ENCODE measurements at places on chromosomes 1 and 21.

DNA sequence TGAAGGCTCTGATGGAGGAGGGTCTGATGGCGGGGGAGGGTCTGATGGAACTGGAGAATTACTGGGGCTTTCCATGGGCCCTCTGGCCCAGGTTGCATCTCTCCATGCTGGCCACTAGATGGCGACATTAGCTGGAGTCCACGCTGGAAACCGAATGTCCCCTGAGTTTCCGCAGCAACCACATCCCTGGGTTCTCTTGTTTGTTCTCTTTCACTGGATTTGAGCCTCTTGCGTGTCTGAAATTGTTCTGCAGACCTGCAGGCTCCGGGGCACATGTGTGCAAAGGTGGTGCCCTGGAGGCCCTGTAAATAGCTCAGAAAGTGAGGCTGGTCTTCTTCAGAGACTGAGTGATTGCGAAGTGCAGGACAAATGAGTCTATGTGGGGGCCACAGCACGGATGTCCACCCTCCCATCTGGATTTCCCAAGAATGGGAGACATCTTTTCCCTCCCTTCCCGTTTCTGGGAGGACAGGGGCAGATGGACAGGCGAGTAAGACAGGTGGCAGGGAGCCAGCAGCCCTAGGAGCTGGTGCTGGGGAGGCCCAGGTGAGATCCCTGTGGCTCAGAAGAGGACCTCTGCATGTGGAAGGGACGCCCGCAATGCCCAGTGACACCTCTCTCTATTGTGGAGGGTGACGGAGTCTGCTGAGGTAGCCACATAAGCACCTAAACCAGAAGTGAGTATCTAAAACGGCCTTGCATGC is 73.2 kb upstream of the ABCG1 start:
- peak; percentile 78 for DNase-seq

DNA sequence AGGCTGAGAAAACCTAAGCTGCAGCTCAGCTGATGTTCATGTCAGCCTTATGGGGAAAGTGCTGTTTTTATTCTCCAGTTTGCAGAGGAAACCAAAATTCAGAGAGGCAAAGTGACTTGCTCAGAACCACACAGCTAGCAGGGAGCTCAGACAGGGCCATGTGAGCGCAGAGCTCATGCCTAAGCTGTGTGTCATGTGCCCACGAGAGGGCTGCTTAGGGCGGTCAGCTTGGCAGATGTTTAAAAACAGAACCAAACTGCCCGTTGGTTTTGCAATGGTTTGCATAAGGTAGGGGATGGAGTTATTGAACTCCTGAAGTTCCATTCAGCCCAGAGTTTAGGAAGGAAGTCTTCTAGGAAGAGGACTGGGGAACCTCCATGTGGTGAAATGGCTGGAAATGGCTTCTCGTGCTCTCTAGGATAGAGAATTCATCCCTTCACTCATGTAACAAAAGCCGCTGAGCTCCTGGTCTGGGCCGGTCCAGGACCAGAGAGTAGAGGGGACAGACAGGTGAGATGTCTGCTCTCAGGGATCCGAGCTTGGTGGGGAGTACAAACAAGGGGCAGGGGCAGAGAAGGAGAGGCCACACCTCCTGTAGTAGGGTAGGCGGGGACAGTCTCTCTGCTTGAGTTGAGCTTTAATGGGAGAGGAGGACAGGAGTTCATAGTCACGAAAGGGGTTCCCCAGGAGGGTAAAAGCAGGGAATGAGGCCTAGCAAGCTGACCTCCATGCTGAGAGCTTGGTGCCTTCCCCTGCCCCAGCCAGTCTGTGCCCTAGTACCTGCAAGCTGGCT is 46.9 kb downstream of the ARHGEF10L start:
- no peak for DNase-seq

GRCh38 chr1:18687273-18687672 is 56.6 kb downstream of the PAX7 start:
- no peak for DNase-seq

- no peak for DNase-seq
These were observed 904 bp downstream of the GJB3 start for GRCh38 chr1:34781844-34782391.

DNA sequence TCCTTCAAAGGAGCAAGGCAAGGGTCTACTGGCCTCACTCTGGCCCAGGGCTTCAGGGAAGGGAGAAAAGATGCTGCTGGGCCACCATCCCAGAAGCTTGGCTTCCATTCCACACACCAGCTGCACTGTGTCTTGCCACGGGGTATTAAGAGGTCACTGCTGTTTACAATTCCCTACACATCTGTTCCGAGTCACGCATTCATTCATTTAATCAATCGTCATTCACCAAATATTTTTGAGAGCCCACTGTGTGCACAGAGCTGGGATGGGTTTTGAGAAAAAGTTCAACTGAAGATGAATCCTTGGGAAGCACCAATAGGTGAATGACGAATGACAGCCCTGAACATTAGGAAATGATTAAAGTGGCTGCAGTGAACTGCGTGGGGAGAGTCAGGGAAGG is 101.7 kb downstream of the NAV1 start:
- DNase-seq: no peak

- DNase-seq: peak; percentile 77
These were observed 21.7 kb downstream of the TMEM53 start for GRCh38 chr1:44652445-44653106.

GRCh38 chr1:30965924-30966599 is 57.5 kb upstream of the SDC3 start:
- no peak for DNase-seq

DNA sequence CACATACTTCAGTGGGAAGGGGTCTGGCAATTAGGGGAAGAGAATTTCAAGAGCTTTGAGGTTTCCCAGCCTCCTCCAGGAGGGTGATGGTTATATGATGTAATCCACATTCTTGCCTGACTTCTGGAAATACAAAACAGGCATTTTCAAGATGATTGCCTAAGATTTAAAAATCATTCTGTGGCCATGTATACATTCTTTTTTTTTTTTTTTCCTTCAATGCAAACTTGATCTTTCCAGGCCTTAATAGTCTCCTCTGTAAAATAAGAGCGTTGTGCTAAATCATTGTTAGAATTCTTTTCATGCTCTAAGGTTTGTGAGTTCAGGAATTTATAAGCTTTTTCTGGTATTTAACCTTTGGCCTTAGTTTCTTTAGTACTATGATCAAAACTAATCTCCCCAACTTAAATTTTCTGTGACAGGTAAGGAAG is 192.3 kb upstream of the HMCN1 start:
- DNase-seq: no peak

DNA sequence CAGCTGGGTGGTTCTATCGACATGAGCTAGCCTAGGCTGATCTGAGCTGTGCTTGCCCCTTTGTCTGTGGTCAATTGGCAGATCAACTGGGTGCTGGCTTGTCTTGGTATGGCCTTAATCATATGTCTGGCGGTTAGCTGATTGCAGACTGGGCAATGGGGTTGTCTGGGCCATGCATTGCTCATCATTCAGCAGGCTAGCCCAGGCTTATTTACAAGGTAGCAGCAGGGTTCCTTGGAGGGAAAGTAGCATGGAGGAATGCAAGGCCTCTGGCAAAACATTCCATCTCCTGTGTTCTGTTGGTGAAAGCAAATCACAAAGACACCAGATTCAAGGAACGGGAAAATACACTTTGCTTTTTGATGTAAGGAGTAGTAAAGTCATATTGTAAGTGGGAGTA is 84.0 kb upstream of the IVNS1ABP start:
- DNase-seq: no peak

GRCh38 chr1:40712405-40712944 is 21.0 kb downstream of the NFYC start:
- DNase-seq: no peak

DNA sequence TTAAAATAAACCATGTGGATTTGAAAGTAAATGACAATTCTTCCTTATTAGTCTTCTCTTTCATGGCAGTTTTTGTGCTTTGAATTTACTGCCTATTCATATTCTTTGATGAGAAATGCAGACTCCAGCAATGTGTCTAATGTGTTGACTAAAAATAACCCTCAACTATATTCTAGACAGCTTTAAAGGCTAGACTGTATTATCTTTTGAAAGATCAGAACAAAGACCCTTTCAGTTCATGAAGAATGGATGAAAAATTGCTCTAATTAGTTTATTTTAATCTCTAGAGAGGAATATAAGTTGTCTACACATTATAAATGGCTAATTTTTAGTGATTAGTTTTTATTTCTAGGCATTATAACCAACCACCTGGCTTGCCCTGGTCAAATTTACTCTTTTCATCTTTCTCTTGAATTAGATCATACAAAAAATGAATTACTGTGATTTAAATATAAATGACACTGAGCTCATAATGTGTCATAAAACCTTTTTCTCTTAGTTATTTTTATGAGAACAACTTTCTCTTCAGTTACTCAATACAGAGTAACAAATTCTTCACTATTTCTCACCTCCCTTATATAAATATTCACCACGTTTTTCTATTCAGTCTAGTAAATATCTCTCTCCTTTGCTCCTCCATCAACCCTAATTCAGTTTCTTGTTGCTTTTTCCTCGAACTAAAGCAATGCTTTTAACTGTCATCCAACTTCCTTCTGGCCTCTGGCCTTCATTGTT is 428.5 kb upstream of the TMPRSS15 start:
- no peak for DNase-seq

GRCh38 chr1:33957854-33958253 is 94.0 kb downstream of the HMGB4 start:
- DNase-seq: no peak

GRCh38 chr21:29077651-29078090 is 4.2 kb upstream of the CCT8 start:
- DNase-seq: peak; percentile 39

- DNase-seq: no peak
These were observed 16.9 kb downstream of the PLA2G4A start for GRCh38 chr1:186845576-186846210.

- DNase-seq: no peak
These were observed 54.8 kb downstream of the CLSTN1 start for GRCh38 chr1:9768983-9769382.

- no peak for DNase-seq
These were observed 62.5 kb downstream of the ASH1L start for GRCh38 chr1:155499953-155500639.

- DNase-seq: no peak
These were observed 96.6 kb downstream of the FOXD2 start for GRCh38 chr1:47534436-47534835.

GRCh38 chr1:29172415-29172939 is 9.2 kb downstream of the SRSF4 start:
- no peak for DNase-seq

GRCh38 chr1:229694053-229694693 is 68.1 kb downstream of the URB2 start:
- DNase-seq: no peak

DNA sequence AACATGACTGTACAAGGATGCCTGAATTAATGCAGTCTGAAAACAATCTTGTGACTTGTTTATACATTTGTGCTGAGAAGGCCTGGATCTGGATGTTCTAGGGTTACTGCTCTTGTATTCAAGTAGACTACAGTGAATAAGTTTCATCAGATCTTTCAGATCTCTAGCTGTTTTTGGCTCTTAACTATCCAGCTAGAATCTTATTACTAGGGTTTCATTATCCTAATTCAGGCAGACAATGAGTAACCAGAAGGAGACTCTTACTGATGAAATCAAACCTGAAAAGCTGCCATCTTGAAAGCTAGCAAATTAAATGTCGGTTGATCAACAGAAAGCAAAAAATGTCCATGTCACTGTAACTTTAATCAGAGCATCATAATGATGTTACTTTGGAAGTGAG is 112.5 kb upstream of the KCNK2 start:
- DNase-seq: no peak

DNA sequence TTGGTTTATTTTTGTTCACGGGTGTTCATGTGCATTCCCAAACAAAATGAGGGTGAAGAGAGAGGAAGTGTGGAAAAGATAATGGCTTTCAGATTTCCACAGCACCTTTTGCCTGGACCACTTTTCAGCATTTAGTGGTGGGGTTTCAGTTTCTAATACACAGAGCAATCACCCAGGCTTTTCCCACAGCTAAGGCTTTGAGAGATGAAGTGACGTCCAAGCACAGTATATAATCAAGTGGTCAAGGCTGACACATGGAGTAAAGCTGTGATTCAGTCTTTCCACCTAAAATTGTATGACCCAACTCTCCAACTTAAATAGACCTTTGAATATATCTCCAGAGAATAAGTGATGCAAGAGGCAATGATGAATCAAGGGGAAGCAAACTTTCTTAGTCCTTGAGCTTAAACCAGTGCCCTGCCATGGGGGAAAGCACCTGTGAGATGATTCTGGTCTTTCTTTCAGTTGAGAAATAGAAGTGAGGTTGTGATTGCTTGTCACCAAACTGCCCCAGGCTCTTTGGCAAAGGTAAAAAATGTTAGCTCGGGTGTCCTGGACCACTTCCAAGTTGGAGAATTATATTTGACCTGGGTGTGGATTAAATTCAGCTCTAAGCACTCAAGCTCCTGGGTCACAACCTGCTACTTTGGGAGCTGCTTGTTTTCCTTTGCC is 2.4 kb upstream of the PIK3R3 start:
- DNase-seq: no peak

GRCh38 chr1:113095790-113096455 is 22.9 kb downstream of the LRIG2 start:
- DNase-seq: no peak

DNA sequence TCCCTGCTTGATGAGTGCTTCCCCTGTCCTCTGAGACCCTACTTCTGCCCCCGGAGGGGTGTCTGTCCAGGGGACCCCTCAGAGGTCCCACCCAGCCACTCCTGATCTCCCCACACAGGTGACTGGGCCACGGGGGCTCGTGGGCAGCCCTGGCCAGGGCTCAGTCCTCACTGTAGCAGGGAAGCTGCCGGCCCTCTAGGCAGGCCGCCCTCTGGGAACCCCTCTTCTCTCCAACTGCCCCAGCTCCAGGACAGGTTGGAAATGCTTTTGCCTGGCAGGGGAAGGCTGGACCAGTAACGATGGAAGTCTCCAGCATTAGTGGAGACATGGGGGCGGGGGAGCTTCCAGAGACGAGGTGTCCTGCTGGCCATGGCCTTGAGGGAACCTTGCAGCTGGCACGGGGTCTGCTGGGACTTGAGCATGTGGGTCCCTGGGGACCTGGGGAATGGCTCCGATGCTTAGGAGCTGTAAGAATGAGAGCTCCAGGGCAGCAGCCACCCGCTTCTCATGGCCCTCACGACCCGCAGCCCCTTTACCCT is 3.1 kb upstream of the FNDC10 start:
- DNase-seq: no peak

- DNase-seq: no peak
These were observed 28.0 kb upstream of the PLEKHG5 start for GRCh38 chr1:6519491-6519934.

DNA sequence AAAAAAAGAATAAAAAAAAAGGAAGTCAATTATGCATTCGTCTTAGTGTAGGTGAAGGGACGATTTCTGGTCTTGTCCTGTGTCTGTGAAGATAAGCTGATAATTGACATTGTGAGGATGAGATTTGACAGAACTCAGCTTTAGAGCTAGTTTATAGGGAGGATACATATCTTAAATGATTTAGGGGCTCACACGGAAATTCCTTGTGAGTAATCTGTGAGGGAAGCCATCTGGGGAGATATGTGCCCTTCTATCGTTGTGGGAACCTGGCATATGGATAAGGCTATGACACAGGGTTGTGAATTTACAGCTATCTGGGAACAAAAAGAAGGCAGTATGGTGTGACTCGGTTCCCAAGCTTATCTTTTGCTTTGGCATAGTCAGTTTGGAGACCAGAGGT is 71.1 kb downstream of the RABGAP1L start:
- no peak for DNase-seq

Data from CD4-positive, alpha-beta T cell treated with Interleukin-17A for 1 hour (primary cell).